ENCODE measurements at places on chromosomes 13 and 19. TPM values are rescaled to one million over a fixed set of nuclear protein-coding genes. Genes with fewer than 3 reads are reported as not detected.

The CDX2 gene
- total RNA-seq = 122 TPM

DNA sequence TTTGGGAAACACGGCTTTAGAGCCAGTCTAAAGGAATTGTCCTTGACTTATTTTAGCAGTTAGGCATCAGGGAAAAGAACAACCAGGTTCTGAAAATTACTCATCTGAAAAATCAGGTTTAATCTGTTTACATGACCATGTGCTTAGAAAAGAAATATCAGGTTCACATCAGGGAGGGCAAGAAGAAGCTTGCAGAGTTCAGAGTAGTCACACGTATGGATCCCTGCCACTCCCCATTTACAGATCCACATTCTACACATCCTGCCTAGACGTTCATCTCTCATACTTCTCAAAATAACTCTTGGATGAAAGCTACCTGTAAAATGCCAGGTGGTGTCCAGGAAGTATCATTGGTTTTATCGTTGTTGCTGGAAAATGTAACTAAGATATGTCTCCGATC, 14.0 kb upstream of the PHF11 start:
- DNase-seq = no peak

The CD70 gene
- total RNA-seq = not detected

GRCh38 chr19:2242092-2242537, 5.5 kb downstream of the SF3A2 start:
- DNase-seq = peak; percentile 77

The PALM gene
- 14.5 TPM for total RNA-seq

- no peak for DNase-seq
Measured at GRCh38 chr19:31275068-31275334, 74.2 kb downstream of the TSHZ3 start.

- DNase-seq = no peak
Measured at GRCh38 chr13:38417727-38418126, 68.1 kb downstream of the UFM1 start.

The PRODH2 gene
- total RNA-seq = not detected

The LRRC4B gene
- 0.35 TPM for total RNA-seq

- no peak for DNase-seq
Measured at GRCh38 chr13:70755456-70755855, 647.2 kb upstream of the KLHL1 start.

GRCh38 chr13:113539822-113540221, 44.7 kb upstream of the TFDP1 start:
- no peak for DNase-seq

The LIN7B gene
- total RNA-seq = 18.0 TPM

- no peak for DNase-seq
Measured at GRCh38 chr19:6272411-6272791, 7.4 kb downstream of the MLLT1 start.

DNA sequence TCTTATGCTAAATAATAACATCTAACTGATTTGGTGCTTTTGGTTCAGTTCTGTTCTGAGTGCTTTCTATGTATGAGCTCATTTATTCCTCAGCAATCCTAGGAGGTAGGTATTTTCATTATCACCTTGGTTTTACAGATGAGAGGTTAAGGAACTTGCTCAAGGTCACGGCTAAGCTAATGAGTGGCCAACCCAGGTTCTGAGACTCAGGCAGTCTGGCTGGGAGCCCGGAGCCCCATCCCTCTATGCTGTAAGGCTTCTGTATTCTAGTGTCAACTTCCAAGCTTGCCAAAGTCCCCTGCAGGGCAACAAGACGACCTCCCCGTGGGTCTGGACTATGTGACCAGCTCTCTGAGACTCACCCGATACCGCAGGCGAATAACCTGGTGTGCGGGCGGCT, 60.5 kb downstream of the PARP4 start:
- DNase-seq = no peak

DNA sequence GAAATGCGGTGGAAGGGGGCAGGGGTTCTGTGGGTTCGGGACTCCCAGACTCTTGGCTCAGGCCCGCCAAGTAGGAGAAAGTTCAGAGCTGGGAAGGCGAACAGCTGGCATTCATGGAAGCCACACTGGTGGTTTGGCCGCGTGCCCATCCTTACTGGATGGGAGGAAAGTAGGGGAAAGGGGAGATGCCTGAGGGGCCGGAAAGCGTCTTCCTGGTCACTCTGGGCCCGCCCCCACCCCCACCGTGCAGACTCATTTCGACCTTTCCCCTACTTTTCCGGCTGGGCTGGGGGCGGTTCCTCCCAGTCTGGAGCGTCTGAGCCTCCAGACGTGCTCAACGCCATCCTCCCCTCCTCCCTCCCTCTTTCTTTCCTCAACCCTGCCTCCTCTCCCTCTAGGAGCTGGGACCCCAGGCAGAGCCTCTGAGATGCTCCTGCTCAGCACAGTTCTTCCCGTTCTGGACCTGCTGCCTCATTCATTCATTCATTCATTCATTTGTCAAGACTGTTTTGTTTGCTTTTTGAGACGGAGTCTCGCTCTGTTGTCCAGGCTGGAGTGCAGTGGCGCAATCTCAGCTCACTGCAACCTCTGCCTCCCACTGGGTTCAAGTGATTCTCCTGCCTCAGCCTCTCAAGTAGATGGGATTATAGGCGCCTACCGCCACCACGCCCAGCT, 3.5 kb downstream of the ANGPTL4 start:
- DNase-seq = peak; percentile 84

DNA sequence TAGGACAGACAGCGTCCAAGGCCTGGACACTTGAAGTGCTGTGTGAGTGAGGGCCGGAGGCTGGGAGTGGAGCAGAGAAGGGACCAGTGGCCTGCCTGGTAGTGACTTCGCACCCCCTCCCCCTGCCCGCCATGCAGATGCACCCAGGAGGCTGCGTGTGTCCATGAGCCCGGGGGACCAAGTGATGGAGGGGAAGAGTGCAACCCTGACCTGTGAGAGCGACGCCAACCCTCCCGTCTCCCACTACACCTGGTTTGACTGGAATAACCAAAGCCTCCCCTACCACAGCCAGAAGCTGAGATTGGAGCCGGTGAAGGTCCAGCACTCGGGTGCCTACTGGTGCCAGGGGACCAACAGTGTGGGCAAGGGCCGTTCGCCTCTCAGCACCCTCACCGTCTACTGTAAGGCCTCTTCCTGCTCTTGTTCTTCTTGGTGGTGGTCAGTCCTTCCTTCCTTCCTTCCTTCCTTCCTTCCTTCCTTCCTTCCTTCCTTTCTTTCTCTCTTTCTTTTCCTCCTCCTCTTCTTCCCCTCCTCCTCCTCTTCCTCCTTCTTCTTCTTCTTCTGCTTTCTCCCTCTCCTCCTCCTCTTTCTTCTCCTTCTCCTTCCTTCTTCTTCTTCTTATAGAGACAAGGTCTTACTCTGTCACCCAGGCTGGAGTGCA, 6.0 kb upstream of the FFAR1 start:
- no peak for DNase-seq

All from Peyer's patch (tissue), 4 donors.